ENCODE measurements at places on chromosomes 3 and 15.

- DNase-seq, result no peak
These were observed 107.4 kb downstream of the VGLL4 start for GRCh38 chr3:11536132-11536935.

- DNase-seq, result no peak
These were observed 109.3 kb downstream of the NEO1 start for GRCh38 chr15:73161546-73161945.

DNA sequence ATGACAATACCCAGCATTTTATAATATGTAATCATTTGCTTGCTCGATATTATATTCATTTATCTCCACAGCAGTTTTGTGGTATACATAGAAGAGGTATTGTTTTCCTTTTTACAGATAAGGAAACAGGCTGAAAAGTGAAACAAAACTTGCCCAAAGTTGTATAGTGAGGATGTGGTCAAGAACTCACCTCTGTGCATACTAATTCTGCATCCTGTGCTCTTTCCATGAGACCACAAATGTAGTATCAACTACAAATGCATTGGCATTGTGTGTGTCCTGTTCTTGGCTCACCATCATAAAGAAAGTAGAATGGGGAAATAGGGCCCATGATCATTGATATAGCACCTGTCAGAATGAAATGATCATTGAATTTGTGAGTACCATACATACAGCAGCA lies 167.3 kb downstream of the NECTIN3 start:
- no peak for DNase-seq

- DNase-seq, result no peak
These were observed 91.4 kb upstream of the POU1F1 start for GRCh38 chr3:87367736-87368135.

- DNase-seq, result peak; percentile 72
These were observed 348.6 kb downstream of the NLGN1 start for GRCh38 chr3:173745952-173746682.

DNA sequence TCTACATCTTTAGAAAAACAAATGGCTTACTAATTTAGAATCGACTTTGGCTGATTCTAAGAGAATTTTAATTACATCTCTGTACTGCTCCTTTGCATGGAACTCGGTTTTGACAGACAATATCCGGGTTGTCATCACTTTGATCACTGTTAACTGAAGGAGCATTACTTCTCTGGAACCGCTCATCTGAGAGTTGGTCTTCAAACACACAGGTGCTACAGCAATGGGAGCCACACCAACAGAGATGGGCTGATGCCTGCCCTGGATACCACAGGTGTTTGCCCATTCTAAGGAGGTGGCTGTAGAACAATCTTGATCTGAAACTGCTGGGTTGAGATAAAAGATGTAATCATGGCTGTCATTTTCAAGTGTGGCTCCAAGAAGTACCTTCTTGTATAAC lies 21.6 kb downstream of the LINS1 start:
- DNase-seq, result no peak

GRCh38 chr3:50571486-50571885 lies 2.2 kb downstream of the HEMK1 start:
- DNase-seq, result no peak

GRCh38 chr3:59538753-59539432 lies 489.1 kb upstream of the CFAP20DC start:
- no peak for DNase-seq

GRCh38 chr3:71893702-71894479 lies 108.9 kb upstream of the PROK2 start:
- no peak for DNase-seq

DNA sequence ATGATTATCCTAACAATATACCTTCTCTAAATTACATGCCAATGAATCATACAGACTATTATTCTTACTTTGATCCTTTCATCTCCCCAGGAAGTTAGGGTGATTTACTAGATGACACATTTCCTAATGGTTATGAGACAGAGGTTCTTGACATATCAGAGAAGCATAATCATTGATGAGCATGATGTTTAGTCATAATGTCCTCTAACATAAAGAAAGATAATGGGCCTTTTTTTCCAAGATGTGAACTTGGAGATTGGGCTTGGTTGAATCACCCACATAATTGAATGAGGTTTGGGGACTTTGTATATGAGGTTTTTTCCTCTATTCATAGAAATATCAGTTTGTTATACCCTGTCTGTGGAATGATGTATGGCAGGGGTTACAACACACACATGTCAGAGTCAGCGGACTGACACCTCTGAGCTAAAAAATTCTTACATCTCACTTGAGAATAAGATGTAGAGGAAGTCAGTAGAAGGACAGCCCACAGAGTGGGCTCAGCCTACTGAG lies 69.7 kb upstream of the DCBLD2 start:
- peak; percentile 4 for DNase-seq

GRCh38 chr3:46996689-46997452 lies 17.4 kb downstream of the NBEAL2 start:
- DNase-seq, result no peak

GRCh38 chr15:42133356-42133755 lies 23.1 kb downstream of the PLA2G4F start:
- DNase-seq, result no peak

DNA sequence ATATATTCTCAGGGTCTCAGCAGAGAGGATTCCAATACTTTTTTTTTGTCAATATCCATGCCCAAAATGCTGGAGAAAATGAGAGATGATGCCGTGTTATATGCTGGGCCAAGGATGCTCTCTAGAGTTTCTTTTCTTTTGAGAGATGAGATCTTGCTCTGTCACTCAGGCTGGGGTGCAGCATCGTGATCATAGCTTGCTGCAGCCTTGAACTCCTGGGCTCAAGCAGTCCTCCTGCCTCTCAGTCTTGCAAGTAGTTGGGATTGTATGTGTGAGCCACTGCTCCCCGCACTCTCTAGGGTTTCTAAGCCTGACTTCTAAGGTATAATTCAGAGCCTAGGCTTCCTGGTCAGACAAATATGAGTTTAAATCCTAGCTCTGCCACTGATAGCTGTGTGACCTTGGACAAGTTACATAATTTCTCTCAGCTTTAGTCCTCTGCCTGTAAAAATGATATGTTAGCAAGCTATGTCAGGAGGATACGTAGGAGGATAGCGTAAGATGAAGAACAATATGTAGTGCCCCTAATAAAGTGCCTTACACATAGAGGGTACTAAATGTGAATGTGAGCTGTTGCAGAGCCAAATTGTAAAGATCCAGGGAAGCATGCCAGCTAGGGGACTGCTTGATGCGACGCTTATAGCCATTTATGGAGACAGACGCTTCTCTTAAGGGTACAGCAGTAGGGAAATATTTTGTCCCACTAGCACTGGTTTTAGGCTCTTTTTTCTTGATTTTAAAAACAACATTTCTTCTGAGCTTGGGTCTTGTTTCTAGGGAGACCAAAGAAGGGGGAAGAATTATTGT lies 7.4 kb downstream of the STARD9 start:
- no peak for DNase-seq

DNA sequence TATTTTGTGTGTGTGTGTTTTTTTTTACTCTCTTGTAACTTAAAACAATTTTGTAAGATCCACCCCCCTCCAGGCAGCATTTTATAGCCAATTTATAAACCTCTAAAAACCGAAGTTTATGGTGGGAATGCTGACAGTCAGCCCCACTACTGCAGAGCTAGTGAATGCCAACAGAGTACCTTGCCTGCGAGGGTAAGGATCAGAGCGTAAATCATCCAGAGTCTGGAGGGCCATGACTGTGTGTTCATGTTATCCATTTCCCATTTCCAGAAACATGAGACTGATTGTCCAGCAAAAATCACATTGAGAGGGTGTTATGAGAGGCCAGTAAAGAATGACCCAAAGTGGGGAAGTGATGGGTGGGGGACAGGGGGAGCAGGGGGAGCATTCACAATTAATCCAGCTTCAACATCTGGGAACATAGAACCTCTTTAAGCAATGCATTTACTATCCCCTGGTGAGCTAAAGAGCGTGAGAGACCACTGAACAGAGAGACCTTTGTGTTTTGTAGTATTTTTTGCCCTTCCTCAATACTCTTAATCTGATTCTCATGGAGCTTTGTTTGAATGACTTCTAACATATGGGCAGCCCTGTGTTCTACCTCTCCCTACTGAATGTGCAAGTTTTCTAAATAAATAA lies 464.5 kb downstream of the RBMS3 start:
- no peak for DNase-seq

DNA sequence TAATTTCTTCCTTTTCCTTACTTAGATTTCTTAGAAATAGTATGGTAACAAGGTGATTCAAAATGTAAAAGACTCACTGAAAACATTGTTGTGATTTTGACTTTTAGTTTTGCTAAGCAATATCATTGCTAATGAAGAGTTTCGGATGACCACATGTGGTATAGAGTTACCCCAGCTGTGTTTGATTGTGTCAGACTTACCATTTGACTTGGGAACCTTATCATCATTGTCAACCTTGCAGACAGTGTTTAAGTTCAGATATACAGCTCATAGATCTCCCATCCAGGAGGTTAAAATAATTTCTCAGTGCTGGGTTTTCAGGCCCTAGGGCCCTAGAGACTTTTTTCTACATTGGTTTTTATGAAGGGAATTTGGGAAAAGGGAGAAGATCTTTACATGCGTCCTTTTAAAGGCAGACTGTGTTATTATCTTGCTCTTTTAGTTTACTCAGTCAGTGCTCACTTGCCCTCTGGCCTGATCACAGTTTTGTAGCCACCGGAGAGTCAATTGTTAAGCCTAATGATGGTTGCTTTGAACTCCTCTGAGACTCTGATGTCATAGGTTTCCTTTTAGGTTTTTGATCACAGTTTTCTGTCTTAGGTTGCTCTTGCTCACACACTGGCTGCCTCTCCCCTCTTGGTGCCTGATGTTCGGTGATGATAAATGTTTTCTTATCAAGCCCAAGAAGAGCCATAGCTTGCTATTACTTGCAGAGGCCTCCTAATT lies 133.5 kb upstream of the ZPLD1 start:
- no peak for DNase-seq

GRCh38 chr15:81268340-81268739 lies 55.6 kb downstream of the STARD5 start:
- DNase-seq, result no peak

All from MG63 (cell line).